ENCODE measurements at places on chromosomes 11 and 22.

- DNase-seq, result no peak
Observed at GRCh38 chr11:95845167-95845566, 54.9 kb downstream of the CEP57 start.

GRCh38 chr11:47152953-47153950 is 23.4 kb downstream of the ARFGAP2 start:
- no peak for DNase-seq

- DNase-seq, result no peak
Observed at GRCh38 chr11:107592231-107592590, 1.3 kb downstream of the ELMOD1 start.

DNA sequence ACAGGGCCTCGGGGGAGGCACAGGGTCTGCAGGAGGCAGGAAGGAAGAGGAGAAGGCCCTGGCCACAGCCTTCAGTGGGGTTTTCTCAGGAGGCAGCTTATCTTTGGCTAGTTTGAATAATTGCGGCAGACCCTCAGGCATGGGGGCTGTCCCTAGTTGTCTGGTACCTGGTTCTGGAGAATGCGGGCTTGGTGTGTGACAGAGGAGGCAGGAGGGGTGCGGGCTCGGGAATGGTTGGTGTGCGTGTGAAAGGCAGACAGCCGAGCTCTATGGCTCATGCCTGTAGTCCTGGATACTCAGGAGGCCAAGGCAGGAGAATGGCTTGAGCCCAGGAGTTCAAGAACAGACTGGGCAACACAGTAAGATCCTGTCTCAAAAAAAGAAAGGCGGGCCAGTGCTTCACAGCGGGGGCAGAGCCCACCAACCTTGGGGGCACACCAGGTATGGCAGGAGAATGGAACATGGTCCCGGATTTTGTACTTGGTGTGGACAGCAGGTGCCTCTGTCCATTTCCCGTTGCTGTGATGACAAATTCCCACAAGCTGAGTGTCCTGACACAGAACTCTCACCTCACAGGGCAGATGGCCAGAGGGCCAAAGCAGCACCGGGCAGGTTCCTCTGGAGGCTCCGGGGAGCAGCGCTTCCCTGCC is 640.6 kb downstream of the TBC1D22A start:
- no peak for DNase-seq

- no peak for DNase-seq
Observed at GRCh38 chr22:42500836-42501179, 18.8 kb downstream of the RRP7A start.

GRCh38 chr11:79414644-79415317 is 26.0 kb downstream of the TENM4 start:
- DNase-seq, result no peak

DNA sequence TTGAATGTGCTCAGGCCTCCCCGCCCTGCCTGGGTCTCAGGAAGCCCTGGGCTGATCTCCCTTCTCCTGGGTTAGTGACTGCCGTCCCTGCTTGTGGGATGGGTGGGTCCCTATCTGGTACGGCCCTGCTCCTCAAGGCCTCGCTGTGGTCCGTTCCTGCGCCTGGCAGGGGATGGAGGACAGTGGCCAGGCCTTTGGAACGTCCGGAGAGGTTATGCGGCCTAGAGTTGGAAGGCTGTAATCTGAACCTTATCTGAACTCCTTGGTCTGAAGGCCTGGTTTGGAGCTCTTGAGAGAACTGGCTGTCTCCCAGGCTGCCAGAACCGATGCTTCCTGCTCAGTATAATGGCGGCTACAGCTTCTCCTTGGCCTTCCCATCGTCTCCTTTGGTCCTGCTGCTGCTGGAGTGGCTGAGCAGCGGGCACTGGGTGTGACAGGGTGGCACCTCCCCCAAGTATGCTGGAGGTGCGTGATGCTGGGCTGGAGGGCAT is 72.8 kb downstream of the FLI1 start:
- no peak for DNase-seq

- DNase-seq, result no peak
Observed at GRCh38 chr11:75184757-75185425, 34.0 kb downstream of the SLCO2B1 start.

DNA sequence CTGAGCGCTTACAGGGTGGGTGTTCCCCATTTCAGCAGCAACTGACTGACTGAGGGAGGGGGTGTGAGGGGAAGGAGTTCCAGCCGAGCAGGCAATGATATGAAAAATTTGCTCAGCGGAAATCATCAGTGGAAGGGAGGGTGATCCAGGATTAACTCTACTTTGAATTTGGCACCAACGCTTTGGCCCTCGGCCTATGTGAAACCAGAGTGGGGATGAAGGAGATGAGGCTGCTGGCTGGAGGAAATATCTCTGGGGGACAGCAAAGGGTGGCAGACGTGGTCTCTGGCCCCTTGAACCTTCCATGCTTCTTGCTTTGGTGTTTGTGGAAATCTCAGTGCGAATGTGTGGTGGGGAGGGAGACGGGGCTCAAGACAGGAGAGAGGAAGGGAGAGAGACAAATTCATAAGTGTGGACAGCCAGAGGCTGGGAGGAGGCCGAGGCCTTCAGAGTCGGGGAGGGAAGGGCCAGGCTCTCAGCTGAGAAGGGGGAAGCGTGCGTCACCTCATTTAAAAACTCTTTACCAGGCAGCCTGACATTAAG is 83.6 kb downstream of the FDX1 start:
- no peak for DNase-seq

DNA sequence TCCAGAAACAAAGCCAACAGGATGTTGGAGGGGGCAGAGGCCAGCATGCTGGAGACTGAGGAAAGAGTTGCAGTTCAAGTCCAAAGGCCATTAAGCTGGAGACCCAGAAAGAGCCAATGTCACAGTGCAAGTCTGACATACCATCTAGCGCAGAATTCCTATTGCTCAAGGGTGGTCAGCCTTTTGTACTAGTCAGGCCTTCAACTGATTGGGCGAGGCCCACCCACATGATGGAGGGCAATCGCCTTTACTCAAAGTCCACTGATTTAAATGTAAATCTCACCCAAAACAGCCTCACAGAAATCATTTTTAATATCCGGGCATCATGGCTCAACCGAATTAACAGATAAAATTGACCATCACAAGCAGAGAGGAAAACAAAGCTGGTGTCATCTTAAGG is 113.9 kb downstream of the RCN1 start:
- no peak for DNase-seq

GRCh38 chr11:61707574-61707973 is 27.4 kb downstream of the DAGLA start:
- DNase-seq, result no peak

DNA sequence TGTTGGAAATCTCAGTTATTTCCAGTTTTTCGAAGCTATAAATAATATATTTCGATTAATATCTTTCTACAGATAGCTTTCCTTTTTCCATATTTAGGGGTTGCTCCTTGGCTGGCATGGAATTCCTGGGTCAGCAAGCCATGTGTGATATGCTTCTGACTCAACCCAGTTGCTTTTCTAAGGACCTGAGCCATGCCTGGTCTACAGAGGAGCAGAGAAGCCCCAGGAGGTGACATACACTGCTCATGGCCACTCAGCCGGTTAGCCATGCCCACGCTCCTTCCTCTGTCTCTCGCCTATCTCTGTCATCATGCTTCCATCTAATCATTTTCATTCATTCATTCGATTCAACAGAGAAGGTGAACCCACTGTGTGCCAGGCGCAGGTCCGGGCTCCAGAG is 23.2 kb upstream of the PDGFB start:
- DNase-seq, result no peak

DNA sequence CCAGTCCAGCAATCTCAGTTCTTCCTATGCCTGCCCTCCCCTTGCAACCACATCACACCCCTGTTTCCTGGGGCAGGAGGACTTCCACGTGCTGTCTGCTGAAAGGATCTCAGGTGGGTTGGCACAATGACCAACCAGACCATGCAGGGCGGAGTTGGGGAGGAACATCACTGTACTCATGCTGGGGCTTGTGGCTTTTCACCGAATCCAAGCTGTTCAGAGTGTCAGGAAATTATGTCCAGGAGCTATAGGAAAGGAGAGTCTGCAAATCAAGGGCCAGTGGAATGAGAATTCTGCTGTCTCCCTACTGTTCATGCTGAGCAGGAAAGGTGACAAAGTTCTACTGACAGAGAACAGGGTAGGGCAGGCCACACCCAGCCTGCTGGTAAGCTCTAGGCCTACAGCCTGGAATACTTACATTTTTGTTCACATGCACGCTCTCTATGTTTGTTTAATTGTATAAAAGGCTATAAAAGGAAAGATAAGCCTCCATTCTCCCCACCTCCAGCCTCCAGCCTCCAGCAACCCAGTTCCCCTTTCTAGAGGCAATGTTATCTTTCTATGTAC is 1.7 kb upstream of the PLAAT2 start:
- peak; percentile 58 for DNase-seq

GRCh38 chr22:46076651-46077339 is 73.5 kb upstream of the PPARA start:
- DNase-seq, result no peak

GRCh38 chr11:69644071-69644961 is 3.4 kb downstream of the CCND1 start:
- no peak for DNase-seq

- DNase-seq, result no peak
Observed at GRCh38 chr11:19173004-19173689, 28.6 kb downstream of the CSRP3 start.

DNA sequence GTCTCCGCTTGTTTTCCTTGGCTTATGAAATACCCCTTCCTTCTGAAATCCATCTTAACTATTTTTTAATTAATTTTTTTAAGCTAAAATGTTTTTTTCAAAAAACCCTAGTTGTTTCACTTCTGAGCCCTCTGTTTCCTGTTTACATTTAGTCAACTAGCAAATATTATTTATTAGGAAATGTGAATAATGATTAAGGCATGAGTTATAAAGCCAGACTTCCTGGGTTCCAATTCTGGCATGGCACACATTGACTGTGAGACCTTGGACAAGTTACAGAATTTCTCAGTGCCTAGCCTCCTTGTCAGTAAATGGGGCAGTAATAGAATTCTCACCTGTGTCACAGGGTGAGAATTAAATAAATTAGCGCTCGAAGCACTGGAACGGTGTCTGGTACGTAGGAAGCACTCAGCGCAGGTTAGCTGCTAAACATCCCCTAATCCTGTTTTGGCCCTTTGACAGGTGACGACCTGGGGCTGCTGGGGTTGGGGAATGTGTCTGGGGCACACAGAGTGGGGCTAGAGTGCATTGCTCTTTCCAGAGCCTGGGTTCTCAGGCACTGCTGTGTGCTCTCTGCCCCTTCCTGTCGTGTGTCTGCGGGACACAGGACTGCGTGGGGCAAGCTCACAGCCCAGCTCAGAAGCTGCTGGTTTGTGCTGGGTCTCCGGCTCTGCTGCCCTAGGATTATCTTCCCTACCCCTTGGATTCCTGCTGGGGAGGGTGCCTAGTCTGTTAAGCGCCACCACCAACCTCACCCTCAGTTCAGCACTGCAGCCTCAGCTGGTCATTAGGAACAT is 13.1 kb downstream of the PANX1 start:
- no peak for DNase-seq

GRCh38 chr22:32801537-32802236 is at the start of gene TIMP3:
Gene TIMP3 (plus strand): TSS chr22:32801705. CDS start chr22:32802002, 297 bp downstream.
- DNase-seq, result no peak

GRCh38 chr22:22705328-22706100 is 61.1 kb downstream of the GGTLC2 start:
- DNase-seq, result no peak

DNA sequence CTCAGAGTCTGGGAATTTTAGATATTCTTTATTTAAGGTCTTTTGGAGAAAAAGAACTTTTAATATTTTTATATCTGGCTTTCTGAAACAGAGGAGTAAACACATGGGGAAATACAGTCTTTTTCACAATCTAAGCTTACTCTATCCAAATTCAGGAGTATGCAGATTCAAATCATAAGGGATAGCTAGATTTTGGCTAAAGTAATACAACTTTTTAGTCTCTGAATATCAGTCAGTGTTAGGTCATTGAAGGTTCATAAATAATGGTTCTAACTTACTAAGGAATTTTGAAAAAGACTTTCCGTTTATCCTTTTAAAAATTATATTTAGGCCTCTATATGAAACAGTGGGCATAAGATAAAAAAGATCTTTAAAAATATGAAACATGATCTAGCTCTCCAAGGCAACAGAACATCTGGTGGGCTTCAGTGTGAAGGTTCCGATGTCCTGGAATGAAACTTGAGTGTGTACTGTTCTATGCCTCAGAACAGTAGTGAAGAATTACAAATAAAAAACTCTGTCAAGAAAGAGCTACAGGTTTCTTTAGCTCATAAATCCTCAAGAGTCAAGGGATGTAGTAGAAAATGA is 165.2 kb upstream of the PDGFD start:
- DNase-seq, result no peak

DNA sequence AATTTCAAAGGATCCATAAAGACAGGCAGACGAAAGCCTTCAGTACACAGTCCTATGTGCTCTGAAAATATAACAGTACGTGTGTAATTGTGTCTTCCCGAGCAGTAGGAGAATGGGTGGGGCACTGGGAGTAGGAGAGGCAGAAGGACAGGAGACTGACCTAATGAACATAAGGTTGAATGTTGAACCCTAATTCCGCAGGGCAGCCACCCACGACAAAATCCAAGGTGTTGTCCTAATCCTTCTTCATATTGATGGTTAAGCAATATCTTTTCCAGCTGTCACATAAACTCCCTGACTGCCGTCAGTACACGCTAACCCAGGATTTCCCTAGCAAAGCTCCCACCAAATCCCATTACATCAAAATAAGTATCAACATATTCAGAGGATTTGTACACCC is 34.5 kb downstream of the SPATA19 start:
- DNase-seq, result no peak

DNA sequence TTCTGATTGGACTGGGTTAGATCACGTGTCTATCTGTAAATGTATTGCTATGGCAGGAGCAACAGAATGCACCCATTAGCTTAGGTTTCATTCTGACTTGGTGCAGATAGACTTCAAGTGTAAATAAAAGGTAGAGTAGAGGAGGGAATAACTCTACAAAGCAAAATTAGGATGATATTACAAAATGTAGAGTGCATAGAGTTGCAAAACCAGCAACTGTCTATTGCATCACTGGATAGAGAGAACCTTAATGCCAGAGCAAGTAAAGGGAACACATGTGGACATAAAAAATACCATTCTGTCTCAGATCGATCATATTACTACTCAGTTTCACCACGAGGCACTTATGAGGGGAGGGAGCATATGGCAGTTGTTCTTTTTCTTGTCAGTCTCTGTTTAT is 22.0 kb upstream of the CAT start:
- no peak for DNase-seq

GRCh38 chr22:17648569-17648968 is 10.0 kb downstream of the BCL2L13 start:
- no peak for DNase-seq

GRCh38 chr11:45333001-45333971 is 47.1 kb upstream of the SYT13 start:
- DNase-seq, result no peak

DNA sequence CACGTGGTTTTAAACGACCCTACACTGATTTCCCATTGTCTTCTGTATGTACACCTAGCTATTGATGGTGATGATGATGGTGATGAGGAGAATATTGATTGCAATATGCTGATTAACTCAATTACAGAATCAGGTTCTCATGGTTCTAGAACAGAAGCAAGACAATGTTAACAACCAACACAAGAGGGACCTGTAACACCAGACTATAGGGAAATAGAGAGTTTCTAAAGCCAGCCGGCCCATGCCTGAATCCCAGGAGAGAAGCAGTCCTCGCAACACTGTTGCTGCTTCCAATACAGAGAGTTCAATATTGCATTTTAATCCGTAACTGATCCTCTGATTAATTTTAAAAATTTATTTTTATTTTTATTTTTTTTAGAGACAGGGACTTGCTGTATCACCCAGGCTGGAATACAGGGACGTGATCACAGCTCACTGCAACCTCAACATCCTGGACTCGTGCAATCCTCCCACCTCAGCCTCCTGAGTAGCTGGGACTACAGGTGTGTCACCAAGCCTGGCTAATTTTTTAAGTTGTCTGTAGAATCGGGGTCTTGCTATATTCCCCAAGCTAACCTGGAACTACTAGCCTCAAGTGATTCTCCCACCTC is 22.2 kb upstream of the UBASH3B start:
- DNase-seq, result no peak
